ENCODE measurements at places on chromosomes 3 and 15. TPM values are rescaled to one million over a fixed set of nuclear protein-coding genes. Genes with fewer than 3 reads are reported as not detected.

PLAAT1 gene
- 0.73 TPM for total RNA-seq

MUSTN1 gene
- 5.3 TPM for total RNA-seq

SLC22A14 gene
- total RNA-seq, result 0.16 TPM

- DNase-seq, result peak; percentile 73
Observed at GRCh38 chr3:38117748-38118420, 19.0 kb downstream of the ACAA1 start.

Data from mucosa of descending colon (tissue), 3 donors.